ENCODE measurements at places on chromosomes 12 and 14.

- DNase-seq = no peak
These were observed 88.7 kb downstream of the HECTD1 start for GRCh38 chr14:31118892-31119291.

DNA sequence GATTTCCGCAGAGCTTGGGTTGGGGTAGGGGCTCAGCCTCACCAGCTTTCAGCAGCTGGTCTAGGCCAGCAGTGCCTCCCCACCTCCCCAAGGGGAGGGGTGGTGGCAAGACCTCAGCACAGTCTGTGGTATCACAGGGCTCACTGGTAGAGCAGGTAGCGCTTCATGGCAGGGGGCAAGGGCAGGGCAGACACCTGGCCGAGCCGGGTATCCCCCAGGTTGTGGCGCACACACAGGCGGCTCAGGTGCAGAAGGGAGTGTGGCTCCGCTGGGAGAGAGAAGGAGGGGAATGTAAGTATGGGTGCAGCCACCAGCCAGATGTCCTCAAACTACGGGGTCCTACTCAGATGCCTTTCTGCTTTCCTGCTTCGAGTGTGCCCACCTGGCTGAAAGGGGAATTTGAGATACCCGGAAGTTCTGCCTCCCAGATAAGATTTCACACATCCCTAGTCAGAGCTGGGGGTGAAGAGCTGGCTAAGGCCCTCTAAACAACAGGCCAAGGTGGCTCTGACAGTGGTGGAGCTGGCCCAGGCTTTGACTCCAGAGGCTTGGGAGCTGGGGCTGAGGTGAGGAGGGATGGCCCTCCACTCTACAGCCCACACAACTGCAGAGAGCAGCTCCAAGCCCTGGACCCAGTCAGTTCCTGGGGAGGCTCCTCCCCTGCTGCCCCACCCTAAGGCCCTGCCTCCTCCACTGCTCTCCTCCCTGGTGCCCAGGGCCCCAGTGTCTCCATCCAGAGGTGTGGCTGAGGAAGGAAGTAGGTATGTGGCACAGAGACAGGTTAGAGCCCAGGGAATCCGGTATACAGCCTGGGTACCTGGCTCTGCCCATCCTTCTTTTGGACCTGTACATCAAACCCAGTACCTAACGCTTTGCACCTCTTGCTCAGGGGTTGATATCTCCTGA, 1.8 kb downstream of the SPSB2 start:
- no peak for DNase-seq

- no peak for DNase-seq
These were observed 67.2 kb downstream of the HECTD4 start for GRCh38 chr12:112314981-112315380.

GRCh38 chr14:91387169-91387835, 30.3 kb downstream of the CCDC88C start:
- DNase-seq = no peak

GRCh38 chr14:22432348-22432976, 156.6 kb downstream of the DAD1 start:
- no peak for DNase-seq

DNA sequence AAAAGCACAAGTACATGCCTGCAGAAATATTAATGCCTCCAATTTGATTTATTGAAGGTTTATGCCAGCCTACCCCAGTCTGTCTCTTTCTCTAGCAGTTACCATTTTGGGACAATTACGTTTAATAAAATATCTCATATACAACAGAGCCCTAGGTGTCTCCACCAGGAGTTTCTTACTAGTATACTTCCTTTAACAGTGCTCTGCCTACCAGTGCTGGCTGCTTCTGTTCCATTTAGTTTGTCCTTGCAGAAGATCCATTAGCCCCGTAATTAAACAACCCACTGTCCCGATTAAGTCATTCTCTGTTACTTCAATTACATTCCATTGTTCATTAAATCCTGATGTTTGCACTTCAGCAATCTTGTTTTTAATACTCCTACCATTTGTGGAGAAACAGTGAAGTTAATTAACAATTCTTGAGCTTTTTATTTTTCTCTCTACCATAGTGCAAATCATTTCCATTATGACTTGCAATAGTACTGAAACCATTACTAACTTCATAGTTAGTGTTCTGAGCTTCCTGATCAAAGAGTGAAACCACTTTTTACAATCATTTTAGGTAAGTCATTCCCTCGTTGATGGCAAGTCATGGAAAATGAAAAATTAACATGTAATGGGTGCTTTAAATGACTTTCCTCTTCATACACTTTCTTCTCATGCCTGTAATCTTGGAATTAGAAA, 121.1 kb downstream of the PLXNC1 start:
- no peak for DNase-seq

DNA sequence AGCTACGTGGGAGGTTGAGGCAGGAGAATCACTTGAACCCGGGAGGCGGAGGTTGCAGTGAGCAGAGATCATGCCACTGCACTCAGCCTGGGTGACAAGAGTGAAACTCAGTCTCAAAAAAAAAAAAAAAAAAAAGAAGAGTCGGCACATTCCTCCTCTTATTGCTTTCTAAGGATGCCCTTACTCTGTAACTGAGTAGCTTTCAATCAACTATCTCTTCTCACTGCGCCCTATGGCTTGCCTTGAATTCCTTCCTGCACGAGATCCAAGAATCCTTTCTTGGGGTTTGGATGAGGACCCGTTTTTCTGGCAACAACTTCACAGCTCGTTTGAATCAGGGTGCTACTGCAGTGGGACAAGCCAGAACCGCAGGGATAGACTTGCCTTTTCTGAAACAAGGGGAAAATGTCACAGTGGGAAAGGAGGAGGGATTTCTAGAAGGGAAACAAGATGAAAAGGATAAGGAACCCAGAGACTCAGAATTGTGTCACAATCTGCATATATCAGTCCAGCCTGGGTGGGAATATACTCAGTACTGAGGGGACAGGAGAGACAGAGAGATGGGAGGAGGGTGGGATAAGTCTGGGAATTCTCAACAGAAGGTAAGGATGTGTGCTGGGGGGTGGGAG, 16.1 kb upstream of the RND1 start:
- no peak for DNase-seq

DNA sequence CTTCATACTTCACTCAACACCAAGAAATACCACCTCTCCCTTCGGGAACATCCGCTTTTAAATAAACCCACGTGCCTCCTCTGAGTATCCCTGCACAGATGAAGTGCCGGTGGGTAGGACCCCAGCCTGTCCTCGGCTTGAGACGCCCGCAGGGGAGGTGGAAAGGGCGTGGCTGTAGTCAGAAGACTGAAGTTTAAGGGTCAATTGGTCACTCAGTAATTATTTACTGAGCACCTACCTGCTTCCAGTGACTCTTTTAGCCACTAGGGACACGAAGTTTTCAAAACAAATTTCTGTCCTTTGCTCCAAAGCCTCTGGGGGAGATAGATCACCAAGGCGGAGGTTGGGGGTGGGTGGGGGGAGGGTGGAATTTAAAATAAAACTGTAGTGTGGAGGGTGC, 309.4 kb downstream of the VRK1 start:
- no peak for DNase-seq

- DNase-seq = no peak
These were observed 86.6 kb downstream of the PHLDA1 start for GRCh38 chr12:75944905-75945432.

DNA sequence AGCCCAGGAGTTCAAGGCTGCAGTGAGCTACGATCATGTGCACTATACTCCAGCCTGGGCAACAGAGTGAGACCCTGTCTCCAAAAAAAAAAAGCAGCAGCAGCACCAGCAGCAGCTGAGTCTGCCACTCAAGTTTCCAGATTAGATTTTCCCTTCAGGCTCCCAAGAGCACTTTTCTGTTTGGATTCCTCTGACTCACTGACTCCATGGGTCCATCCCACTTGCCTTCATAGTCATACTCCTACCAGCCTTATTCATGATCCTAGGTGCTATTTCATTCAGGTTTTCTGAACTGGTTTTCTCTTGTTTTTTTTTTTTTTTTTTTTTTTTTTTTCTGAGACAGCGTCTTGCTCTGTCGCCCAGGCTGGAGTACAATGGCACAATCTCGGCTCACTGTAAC, 6.8 kb upstream of the TWF1 start:
- DNase-seq = no peak

- DNase-seq = peak; percentile 65
These were observed 82.6 kb downstream of the LRRC74A start for GRCh38 chr14:76908834-76909233.

GRCh38 chr14:55913324-55914025, 204.7 kb upstream of the PELI2 start:
- no peak for DNase-seq

DNA sequence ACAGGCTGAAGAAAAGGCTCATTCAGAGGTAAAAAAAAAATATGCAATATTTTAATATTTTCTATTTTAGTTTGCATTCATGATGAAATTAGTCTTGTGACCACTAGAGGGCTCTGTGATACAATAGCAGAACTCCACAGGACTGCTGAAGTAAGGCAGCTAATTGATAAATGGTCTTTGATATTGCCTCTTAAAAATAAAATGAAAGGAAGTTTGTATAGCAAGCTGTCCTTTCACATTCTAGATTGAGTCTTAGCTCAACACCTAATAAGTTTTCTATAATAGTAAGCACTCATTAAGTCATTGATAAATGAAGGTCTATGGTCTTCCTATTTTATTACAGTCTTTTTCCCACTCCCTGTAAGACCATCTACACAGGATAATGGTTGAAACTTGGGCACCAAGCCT, 315.7 kb downstream of the NAV3 start:
- DNase-seq = no peak

GRCh38 chr12:131384544-131384855, 326.4 kb upstream of the SFSWAP start:
- no peak for DNase-seq

DNA sequence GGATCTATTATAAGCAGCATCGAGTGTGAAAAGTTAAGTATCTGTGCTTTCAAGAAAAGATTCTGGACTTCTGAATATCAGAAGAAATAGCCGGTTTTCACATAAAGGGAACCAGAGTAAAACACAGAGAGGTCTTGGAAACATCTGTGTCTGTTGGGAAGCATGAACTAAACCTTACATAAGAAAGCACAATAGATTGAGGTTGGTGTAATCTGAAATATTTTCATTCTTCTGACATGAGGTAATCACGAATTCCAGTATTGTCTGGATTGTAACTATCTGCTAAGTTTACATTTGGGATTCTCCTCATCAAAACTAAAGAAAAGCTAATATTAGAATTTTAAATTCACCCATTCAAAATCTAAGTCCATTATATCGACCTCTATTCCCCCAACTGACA, 161.3 kb downstream of the CPNE8 start:
- DNase-seq = no peak

DNA sequence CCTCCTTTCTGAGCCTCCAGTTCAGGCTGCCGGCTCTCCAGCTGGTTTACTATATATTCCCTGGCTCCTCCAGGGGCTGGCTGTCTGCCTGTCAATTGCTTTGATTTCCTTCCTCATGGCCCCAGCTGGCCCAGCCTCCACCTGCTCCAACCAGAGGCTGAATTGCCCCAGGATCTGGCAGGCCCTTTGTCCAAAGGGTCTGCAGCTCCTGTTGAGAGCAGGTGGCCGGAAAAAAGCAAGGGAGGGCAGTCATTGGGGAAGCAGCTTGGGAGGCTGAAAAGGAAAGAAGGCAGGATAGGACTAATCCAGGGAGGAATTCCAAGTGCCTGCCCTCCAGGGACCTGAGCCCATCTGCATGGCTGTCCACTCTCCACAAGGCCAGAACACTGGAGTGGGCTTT, 25.3 kb downstream of the PAH start:
- no peak for DNase-seq

GRCh38 chr14:95519699-95520098, 3.2 kb upstream of the SYNE3 start:
- DNase-seq = peak; percentile 84

DNA sequence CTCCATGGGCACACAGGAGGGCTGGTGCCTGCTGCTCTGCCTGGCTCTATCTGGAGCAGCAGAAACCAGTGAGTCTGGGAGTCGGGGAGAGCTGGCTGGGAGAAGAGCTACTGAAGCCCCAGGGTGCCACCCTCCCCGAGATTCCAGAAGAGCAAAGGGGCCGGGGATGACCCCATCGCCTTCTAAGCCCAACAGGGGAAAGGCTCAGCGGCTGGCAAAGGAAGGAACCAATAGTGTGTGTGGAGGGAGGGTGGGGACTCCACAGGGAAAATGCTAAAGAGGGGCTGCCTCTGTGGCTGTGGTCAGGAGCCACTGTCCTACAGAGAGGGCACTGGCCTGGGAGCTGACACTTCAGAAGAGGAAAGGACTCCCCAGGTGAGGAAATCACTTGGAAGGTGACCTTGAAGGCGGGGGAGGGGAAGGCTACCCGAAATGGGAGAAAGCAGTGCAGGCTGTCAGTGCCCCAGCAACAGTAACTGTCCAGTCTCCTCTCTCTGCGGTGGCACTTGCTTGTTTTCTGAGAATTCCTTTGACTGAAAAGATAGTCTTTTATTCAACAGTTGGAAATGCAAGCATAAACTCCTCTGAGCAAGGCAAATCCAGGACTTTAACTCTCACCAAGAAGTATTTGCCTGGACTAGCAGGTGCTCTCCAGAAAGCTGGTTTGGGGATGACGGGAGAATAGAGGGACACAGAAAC, 552 bp downstream of the TAPBPL start:
- DNase-seq = no peak

- DNase-seq = no peak
These were observed 45.7 kb upstream of the MEG3 start for GRCh38 chr14:100780246-100780645.

DNA sequence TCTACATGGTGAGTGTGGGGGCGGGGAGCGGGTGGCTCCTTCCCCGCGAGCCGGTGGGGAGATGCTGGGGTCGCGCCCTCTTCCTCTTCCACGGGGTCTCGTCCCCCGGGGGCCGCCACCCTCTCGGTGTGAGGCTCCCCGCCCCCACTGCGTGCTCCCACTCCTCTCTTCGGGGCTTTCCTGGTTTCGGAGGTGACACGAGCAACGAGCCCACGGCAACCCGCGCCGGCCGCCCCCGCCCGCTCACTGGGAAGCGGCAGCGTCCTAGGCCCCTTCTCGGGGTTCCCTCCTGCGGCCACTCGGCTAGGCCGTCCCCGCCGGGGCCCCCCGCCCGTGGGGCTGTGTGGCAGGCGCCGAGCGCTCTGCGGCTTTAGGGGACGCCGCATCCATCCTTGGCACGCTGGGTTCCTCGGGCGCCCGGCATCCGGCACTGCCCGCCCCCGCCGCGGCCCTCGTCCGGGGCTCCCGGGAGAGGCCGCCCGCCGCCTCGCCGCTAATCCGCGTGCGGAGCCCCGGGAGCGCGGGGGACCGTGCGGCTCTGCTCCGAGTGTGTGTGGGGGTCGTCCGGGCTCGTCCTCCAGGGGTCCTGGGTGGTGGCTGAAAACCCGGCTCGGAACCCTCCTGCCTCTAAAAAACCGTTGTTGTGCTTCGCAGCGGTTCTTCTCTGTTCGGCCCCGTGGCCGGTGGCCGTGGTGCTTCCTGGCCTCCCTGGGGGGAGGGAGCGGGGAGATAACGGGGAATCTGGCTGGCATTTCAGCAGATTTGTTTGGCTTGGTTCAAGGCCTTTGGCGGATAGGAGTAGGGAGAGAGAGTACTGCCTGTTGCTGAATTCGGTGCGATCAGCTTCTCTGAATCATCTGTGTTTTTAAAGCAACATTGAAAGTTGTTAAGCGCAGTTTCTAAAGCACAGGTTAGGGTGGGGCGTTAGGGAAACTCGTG, 1.0 kb downstream of the PCNX1 start:
- DNase-seq = peak; percentile 84

GRCh38 chr12:120853188-120853587, 51.0 kb downstream of the SPPL3 start:
- no peak for DNase-seq

GRCh38 chr14:87079416-87079815, 913.6 kb downstream of the GALC start:
- no peak for DNase-seq

- DNase-seq = no peak
These were observed 144.6 kb downstream of the TTC7B start for GRCh38 chr14:90671382-90672234.

- no peak for DNase-seq
These were observed 565 bp downstream of the SPRYD3 start for GRCh38 chr12:53078425-53079225.

GRCh38 chr12:124543590-124544310, 23.7 kb downstream of the NCOR2 start:
- DNase-seq = no peak

Measured in stimulated activated effector memory CD8-positive, alpha-beta T cell treated with anti-CD3 and anti-CD28 coated beads, Interleukin-12 subunit alpha, Interleukin-12 subunit beta, amount 100 ng/mL, for 72 hours (primary cell).